Motor neuron (in vitro differentiated cells): ENCODE measurements at places on chromosomes 4 and X.
A peak's percentile ranks its signal among the peaks of the same experiment; 100 is the strongest.

- peak; percentile 8 for ATAC-seq
Observed at GRCh38 chrX:44873415-44874276, 658 bp downstream of the KDM6A start.

GRCh38 chr4:77777135-77777807 lies 41.9 kb downstream of the CNOT6L start:
- peak; percentile 57 for ATAC-seq

DNA sequence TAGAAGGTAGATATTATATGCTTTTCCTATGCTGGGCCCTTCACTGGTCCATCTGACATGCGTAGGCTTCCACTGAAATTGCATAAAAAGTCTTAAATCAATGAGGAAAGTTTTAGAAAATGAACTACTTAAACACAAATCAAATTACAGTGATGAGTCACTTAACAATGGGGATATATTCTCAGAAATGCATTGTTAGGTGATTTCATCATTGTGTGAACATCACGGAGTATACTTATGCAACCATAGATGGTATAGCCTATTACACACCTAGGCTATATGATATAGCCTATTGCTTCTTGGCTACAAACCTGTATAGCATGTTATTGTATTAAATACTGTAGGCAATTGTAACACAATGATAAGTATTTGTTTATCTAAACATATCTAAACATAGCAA lies 10.3 kb downstream of the STAP1 start:
- ATAC-seq, result peak; percentile 67

- ATAC-seq, result no peak
Observed at GRCh38 chr4:156505341-156505955, 466.2 kb downstream of the PDGFC start.

DNA sequence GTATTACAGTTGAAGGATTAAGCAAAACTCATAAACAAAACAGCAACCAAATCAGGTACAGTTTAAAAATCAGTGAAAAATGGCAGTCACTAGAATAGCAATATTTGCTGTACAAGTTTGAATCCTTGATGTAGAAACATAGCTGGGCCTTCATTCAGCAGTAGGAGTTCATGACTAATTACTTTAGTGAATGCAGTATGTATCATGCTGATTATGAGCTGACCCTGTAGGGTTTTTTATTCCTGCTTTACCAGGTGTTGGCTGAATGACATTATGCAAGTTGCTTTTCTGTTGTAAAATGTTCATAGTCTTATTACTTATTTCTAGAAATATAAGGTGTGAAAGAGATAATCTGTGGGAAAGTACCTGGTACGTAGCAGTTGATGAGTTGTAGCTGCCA lies 179.6 kb downstream of the CCSER1 start:
- ATAC-seq, result no peak

- ATAC-seq, result peak; percentile 94
Observed at GRCh38 chr4:1113311-1114009, at the start of gene RNF212. RNF212 (minus strand) TSS chr4:1113564; CDS start chr4:1113464, 100 bp downstream.

DNA sequence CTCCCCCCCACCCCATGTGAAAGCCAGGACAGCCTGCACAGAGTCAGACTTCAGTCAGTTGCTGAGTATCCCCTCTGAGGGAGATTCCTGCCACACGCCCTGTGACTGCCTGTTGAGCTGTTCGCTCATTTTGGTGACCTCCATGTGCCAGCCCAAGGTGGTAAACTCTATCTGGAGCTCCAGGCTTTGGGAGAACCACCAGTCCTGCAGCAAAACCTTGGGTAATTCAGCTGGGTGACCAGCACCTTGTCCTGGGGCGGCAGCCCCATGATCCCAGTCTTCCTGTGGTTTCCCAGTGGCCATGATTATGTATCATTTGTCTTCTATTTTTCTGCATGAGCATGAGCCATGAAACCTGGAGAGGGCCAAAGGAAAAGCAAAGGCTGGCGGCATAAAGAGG lies 73.4 kb downstream of the NBDY start:
- ATAC-seq, result no peak

DNA sequence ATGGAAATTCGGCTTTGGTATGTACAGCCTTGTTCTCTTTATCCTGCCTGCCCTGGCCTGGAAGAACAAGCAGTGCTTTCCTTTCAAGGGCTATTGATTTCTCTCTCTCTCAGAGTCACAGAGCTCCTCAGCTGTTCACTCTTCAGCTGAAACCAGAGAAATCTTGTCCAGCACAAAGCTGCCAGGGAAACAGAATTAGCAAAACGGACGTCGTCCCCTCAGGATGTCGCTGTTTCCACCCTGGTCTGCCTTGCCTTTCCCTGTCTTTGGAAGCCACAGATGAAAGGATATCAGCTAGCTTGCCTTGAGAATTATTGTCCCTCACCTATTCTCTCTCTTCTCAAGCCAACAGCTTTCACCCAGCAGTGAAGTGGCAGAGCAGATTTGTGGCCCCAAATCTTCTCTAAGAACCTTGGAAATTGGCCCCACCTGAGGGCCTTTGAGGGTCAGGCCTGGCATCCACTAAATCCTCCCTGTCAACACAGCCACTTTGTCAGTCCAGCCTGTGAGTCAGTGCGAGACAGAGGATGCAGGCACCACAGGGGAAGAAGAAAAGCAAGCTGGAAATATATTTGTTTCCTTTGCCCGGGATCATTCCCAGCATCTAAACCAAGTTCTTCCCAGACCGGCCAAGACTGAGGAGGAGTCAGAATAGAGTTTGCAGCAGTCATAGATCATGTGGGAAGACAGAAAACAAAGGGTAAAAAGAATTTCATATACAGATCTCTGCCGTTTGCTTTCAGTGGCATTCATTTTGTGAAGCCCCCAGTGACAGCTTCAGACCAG lies 63.8 kb upstream of the MTM1 start:
- no peak for ATAC-seq

- no peak for ATAC-seq
Observed at GRCh38 chr4:120293341-120293740, 226.7 kb upstream of the MAD2L1 start.

- ATAC-seq, result no peak
Observed at GRCh38 chr4:164319688-164320087, 434.2 kb upstream of the SMIM31 start.

- no peak for ATAC-seq
Observed at GRCh38 chr4:40183615-40184411, 13.0 kb upstream of the RHOH start.

DNA sequence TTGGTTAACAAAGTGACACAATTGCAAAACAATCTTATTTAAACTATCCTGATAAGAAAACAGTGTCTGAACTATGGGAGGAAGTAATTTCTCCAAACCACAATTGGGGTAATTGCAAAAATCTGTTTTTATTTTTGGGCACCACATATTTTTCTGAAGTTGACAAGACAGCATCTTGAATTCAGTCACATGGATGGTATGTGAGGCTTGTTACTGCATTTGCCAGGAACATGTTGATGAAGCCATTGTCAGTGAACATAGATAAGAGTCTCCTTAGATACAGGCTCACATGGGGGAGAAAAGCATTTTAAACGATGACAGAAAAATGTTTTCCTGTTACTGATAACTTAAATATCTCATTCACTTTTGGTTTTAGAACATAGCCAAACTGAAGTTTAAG lies 5.5 kb upstream of the USP53 start:
- no peak for ATAC-seq

- ATAC-seq, result no peak
Observed at GRCh38 chr4:31021008-31021407, 300.8 kb downstream of the PCDH7 start.

GRCh38 chr4:21535898-21536297 lies 412.7 kb downstream of the KCNIP4 start:
- no peak for ATAC-seq

- ATAC-seq, result no peak
Observed at GRCh38 chrX:56216332-56216731, 15.8 kb upstream of the KLF8 start.

GRCh38 chr4:47705326-47705981 lies 132.4 kb downstream of the CORIN start:
- no peak for ATAC-seq
